ENCODE measurements at places on chromosomes 2 and 18.

- no peak for DNase-seq
Observed at GRCh38 chr2:29226375-29226774, 111.2 kb downstream of the CLIP4 start.

DNA sequence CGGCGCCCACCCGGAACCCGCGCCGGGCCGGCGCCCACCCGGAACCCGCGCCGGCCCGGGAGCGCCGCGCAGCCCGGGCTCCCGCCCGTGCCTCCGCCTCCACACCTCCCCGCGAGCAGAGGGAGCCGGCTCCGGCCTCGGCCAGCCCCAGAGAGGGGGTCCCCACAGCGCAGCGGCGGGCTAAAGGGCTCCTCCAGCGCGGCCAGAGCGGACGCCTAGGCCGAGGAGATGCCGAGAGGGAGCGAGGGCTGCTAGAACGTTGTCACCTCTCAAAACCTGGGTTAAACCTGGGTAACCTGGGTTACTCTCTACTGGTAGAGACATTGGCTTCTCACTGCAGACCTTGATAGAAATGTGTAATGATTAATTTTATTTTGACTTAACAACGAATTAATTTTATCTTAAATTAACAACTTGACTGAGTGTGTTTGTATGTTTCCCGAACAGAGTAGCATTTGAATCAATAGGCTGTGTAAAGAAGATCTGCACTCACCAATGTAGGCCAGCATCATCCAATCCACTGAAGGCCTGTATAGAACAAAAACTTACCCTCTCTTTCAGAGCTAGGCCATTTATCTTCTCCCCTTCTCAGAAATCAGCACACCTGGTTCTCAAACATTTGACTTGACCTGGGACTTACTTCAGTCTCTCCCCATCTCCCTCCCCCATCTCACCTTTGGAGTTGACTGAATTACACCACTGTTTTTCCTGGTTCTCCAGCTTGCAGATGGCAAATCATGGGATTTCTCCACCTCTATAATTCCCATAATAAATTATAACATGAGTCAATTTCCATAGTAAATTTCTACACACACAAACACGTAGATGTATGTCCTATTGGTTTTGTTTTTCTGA lies 242.7 kb downstream of the ASXL3 start:
- DNase-seq = no peak

DNA sequence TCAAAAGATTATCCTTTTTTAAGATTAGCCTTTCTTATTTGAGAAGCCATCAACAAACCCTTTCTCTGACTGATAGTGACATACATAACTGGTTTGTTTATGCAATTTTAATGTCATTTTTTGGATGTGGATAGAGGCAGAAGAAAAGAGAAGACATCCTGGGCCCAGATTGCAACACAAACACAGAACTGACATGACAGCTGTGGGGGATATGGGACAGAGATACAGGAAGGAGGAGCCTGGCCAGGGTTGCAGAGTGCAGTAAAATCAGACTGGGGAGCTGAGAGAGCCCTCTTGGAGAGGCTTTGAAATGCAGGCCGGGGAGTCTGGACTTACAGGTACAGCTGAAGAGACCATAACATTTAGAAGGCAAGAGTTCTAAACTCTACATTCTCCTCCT lies 65.1 kb downstream of the SIGLEC15 start:
- no peak for DNase-seq

DNA sequence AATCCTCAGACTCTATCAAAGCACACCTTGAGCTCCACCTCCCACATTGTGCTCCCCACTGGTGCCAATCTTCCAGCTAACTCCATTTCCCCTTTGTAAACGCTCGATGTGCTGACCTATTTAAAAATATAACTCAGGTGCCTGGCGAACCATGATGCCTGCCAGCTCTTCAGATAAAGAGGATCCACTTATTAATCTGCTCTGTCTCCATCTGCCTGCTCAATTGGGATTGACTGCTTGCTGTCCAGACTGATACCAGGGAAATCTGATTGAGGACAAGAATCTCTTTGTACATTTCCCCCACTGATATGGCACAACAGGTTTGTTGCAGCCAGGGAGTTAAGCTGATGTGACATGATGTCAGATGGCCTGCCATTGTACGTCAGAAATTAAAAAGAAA lies 2036.5 kb upstream of the CELF4 start:
- DNase-seq = no peak

GRCh38 chr2:237156857-237157779 lies 71.4 kb downstream of the COPS8 start:
- DNase-seq = no peak

DNA sequence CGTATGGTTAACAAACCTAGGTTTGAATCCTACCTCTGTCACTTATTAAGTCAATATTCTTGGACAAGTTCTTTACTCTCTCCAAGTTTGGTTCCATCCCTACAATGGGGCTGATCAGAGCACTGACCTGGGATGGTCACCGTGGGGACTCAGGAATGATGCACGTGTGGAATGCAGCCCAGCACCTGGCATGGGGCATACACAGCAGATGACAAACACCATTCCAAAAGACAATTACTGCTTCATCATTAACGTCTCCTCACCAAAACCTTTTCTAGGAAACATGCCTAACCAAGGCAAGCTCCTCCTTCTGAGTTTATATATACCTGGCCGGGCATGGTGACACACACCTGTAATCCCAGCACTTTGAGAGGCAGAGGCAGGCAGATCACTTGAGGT lies 532.9 kb upstream of the ID2 start:
- no peak for DNase-seq

DNA sequence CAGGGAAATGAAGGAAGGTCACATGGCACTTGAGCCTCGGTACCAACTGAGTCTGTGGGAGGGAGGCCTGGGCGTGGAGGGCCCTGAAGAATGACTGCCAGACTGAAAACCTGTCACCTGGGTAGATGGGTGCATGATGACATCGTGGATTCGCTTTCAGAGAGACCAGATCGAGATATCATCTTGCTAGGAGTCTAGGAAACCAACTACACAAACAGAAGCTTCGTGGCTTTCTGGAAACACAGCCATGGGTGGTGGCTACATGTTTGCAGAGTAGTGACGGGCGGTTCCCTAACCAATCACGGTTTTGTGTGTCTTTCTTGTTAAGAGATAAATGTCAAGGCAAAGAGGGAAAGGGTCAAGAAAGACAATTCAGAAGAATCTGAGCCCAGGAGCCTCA lies 155.0 kb downstream of the EIPR1 start:
- DNase-seq = no peak

DNA sequence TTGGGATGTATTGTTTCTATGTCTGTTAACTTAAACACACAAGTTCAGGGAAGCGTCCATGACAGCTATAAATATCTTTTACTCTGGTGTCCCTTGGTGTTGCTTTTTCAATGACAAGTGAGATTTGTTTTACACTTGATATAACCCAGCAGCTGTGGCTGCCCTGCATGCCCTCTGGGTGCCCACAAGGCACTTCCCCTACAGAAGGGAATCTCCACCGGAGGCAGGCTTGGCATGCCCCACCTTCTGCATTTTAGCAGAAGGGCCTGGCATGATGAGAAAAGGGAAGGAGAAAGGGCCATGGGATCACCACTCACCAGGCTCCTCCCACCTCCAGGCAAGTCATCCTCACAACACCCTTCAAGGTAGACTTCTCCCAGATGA lies 68.7 kb downstream of the TMEM247 start:
- DNase-seq = no peak

DNA sequence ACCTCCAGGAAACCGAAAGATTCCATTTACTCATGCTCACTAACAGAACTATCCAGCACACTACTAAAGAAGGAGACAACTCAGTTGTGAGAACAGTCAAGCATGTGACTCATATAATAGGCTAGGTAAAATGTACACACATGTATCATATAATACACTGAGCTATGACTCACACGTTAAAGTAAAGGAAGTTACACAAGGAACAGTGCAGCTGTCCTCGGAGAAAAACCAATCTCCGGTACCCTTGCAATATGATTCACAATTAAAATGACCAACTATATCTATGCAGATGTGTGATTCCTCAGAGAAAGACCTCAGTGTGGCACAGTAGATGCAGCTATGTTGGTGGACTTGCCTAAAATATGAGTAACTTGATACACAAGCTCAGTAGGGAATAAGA lies 76.5 kb downstream of the STRN start:
- no peak for DNase-seq

- no peak for DNase-seq
Observed at GRCh38 chr2:20589975-20590703, 60.8 kb downstream of the HS1BP3 start.

DNA sequence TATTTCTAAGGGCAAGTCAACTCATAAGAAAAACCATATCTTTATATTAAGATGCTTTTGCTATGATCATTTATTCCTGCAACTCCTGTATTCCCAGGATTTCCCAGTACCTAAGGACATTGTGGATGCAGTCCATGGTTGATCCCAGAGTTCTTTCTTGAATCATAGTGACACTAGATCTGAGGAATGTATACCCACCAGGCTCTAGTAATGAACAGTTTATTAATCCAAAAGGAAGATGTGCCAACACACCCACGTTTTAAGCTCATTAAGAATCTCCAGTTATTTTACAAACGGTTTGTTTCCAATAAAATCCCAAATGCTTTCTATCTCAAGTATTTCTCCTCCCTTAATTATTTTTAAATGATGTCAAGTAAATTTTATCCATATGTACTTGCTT lies 210.8 kb upstream of the ZEB2 start:
- DNase-seq = no peak

DNA sequence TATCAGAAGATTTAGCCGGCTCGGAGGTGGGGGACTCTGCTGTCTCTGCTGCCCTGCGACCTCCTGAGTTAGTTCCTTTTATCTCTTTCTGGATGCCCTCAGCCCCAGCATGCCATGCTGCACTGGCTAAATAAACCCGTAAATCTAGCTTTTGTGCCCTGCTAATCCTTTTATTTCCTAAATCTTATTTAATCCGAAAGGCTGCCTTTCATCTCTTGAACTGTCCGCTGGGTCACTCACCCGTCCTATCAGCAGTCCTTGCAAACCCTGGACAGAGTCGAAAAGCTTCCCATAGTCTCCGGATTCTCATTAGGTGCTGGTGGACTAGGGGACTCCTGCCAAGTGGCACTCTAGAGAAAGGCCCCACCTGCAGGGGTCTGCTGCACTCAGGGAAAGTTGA lies 122.0 kb upstream of the APCDD1 start:
- no peak for DNase-seq

DNA sequence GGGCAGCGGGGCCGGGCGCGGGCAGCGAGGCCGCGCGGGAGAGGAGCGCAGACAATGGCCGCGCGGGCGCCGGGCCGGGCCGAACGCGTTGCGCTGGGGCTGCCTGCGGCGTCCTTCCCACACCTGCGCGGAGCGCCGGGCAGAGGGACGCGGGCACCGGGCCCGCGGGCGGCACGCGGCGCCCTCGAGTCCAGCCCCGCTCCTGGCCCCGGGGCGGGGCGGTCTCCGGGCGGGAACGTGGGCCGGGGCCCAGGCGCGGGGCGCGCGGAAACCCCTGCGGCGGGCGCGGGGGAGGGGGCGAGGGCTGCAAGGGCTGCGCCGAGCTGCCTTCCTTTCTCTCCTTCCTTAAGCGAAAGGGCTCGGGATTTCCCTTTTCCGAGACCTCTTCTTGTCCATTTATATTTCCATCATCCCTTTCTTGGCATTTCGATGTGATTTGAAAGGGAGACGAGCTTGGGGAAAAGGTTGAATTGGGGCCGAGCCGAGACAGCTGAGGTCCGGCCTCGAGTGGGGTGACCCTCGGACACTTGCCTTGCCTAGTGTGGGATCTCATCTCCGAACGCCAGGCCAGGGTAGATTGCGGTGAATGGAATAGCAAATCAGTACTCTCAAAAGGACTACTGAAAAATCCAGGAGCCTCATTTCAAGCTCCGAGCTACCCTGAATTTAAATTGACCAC lies 676 bp downstream of the KLHL23 start:
- DNase-seq = no peak

DNA sequence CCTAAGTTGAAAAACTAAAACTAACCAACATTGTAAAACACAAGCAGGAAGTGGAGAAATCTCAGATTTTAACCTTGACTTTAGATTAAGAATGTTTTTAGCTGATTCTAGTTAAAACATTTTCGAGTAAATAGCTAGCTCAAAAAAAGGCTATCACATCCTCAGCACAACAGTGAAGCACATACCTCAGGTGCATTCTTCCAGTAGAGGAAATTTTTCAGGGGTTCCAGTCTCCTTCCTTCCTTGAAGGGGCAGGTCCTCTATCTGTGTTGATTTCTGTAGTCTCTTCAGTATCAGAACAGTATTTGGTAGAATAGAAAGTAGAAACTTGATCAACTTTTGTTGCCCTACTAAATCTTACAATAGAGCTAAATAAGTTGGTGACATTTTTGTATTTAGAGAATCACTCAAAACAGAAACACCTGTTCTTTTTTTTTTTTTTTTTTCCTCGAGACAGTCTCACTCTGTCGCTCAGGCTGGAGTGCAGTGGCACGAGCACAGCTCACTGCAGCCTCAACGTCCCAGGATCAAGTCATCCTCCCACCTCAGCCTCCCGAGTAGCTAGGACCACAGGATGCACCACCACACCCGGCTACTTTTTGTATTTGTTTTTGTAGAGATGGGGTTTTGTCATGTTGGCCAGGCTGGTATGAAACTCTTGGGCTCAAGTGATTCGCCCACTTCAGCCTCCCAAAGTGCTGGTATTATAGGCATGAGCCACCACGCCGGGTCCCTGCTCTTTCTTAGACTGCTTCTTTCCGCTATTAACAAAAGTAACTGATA lies 6.9 kb upstream of the GPR155 start:
- no peak for DNase-seq

- DNase-seq = no peak
Observed at GRCh38 chr2:99662761-99663341, 173.0 kb upstream of the REV1 start.

- no peak for DNase-seq
Observed at GRCh38 chr2:10022445-10022844, 20.9 kb upstream of the KLF11 start.

DNA sequence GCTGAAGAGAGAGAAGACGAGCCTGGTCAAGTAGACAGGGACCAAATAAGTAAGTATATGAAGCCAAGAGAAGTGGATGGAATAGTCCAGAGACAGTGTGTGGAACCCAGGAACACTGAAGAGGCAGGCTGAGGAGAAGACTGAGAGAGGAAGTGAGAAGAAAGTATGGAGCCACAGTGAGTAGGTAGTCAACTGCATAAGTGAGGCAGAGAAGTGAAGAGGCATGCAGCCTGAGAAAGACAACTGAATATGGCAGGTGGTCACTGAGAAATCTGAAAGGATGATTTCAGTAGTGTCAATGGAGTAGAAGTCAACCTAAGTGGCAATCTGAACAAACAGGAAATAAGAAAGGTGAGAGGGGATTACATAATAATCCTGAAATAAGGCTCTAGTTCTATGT lies 55.4 kb downstream of the CWC22 start:
- DNase-seq = no peak

DNA sequence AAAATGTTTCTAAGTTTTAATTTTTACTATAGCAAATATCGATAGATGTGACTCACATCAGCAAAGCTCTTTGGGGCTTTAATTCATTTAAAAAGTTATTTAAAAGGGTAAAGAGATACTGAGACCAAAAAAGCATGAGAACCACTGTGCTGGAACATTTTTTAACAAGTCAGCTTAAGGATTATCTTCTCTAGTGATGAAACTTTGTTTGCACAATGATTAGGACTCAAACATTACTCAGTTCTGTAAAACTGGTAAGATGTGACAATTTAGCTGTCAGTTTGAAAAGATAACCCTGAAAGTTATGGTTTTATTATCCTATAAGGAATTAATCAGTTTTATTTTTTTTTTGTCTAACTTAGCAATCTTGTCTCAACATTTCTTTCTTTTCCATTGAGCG lies 301.4 kb downstream of the TSN start:
- DNase-seq = no peak

GRCh38 chr2:159454185-159454584 lies 162.2 kb downstream of the BAZ2B start:
- DNase-seq = no peak
